ENCODE measurements at places on chromosomes 2 and 18.

DNA sequence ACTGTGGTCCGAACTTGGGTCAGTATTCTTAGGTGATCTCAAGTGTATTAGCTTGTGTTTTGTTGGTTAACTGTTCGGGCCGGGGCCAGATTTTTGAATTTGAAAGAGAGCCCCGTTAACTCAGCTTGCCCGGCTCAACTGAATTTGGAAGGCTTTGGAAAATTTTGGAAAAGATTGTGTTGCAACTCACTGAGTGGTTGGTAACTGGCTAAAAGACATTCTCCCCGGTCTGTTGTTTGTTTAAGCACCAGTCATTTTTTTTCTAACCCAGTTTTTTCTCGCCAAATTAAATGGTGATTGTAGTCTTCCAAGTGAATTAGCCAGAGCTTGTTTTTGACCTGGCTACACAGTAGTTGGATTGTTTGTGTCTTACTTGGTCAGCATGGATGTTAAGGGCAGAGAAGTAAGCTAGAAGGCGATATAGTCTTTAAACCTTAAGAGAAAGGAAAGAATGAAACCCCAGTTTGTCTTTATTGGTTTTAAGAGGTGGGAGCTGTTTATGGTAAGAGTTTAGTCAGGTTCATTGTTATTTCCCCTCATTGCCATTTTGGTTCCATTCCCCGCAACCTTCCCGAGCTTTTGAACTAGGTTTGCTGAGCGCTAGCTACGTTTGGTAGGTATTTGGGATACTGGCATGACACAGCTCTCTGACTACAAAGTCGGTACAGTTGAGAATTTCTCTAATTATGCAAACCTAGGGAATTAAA, 2.4 kb downstream of the MAP4K4 start:
- no peak for DNase-seq

GRCh38 chr2:9983401-9984216, 32.1 kb downstream of the GRHL1 start:
- no peak for DNase-seq

GRCh38 chr2:18426174-18426573, 134.3 kb downstream of the RDH14 start:
- DNase-seq: no peak

DNA sequence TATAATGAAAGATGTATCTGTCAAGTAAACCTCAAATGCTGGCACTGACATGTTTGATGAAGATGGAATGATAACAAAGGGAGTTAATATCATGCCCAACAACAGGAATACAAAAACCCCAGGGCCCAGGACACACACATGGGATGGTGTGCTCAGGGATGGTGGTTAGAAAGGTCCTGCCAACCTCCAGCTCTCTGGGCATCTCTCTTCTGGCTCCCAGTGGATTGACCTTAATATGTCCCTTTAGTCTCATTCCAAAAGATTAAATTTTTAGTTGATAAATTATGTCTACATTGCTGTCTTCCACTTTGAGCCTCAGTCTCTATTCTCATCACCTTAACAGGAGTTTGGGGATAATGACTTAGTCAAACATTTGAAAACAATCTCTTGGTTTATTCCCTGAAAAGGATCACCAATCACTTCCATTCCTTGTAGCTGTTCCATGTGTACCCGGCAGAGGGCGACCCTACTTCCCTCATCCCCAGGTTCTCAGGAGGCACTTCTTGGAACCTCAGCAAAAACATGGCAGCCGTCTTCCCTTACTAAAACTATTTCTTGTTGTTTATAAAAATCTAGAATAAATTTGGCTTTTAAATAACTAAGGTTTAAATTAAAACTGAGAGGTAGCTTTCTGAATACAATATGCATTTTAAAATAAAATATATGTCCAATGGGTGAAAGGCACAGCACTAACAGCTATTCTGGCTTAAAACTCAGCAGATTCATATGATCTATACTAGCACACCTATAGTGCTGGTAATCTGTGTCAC, 29.6 kb downstream of the MCEE start:
- peak; percentile 61 for DNase-seq

DNA sequence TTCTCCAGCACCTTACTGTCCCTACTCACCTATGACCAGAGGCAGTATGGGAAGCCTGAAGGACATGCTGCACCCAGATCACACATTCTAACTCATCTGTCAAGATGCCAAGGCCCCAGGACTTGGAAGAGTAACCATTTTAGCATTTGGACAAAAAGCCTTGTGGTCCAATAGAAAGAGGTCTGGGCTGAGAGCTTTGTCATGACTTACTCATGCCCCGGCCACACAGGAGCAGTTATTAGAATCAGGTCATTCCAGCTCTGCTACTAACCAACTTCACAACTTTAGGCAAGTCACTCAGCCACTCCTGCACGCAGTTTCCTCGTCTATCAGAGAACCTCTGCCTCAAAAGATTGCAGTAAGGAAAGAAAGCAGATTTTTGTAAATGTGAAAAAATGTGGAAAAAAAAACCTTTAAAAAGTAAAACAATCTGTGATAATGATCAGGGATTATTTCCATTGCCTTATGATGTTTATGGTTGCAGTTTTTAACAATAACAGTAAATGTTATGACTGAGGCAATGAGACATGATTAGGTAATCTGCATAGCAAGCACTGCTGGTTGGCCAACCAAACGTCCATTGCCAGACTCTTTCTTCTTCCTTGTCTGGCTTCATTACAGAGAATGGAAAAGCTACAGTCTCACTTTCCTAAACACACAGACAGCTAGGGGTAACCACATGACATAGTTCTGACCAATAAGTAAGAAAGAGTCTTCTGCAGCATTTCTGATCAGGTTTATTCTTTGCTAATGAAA, 255.4 kb upstream of the CHAC2 start:
- DNase-seq: no peak

DNA sequence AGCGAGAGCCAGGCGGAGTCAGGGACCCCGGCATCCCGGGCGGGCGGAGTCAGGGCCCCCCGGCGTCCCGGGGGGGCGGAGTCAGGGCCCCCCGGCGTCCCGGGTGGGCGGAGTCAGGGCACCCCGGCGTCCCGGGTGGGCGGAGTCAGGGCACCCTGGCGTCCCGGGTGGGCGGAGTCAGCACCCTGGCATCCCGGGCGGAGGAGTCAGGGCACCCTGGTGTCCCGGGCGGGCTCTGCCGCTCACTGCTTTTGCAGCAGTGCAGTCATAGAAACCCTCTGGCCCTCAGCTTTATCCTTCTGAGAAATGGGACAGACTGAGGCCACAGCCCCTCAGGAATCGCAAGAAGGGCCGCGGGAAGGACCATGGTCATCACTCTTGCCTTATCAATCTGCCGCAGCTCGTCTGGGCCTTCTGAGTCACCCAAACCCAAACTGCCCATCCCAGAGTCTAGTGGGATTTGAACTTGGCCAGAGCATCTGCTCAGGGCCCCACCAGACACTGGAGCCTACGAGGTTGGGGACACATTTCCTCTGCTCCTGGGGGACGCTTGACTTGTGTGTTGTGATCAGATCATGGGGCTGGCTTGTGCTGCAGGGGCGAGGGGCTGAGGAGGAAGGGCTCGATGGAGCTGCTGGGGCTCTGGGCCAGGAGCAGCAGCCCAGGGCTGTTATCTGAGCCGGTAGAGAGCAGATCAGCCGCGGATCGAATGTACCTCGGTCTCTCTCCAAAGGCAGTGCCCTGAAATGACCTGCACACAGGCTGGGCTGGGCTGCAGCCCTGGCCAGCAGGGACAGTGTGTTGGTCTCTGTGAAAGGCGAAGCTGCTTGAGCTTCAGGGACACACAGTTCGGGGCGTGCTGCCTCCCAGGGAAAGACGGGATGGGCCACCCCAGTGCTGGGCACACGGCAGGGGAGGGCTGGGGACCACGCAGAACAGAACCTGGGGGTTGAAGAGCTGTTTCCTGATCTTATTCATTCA, 290.1 kb upstream of the HDAC4 start:
- no peak for DNase-seq

- no peak for DNase-seq
Measured at GRCh38 chr2:126586317-126586716, 69.6 kb upstream of the GYPC start.

DNA sequence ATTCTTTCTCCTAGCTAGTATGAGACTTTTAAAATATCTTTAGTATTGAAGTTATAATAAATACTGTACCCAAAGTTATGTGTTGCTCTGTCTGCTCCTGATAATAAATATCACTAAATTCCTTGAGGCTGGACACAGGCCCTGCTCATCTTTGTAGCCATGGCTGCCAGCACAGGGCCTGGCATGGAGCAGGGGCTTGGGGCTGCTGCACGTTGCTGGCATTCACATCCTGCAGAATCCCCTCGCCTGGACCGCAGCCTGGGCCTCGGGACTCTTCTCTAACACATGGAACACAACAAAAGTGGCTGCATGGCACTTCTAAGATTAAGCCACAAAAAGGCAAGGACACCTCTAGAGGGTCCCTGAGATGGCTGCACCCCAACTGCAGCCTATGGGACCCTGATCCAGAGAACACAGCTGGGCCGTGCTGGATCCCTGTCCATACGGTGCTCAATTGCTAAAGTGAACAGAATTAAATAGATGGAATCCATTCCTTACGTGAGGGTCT, 477.5 kb upstream of the MYT1L start:
- no peak for DNase-seq

DNA sequence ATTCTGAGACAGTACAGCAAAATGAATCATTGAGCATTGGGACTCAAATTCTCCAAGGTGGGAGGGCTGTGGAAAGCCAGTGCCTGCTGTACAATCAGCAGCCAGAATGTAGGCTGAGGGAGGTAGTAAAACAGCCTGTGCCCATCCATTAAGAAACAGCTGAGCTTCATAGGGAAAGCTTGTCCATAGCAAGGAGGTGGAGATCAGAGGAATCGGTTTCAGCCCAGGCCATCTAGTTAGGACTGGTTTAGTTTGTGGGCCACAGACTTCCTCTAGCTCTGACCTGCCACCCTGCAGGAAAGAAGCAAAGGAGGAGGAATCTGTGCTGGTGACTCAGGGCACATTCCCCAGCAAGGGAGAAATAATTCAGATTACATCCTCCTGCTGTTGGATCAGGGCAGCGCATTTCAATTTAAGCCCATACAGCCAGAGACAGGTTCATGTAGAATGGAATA, 333.4 kb downstream of the SETBP1 start:
- no peak for DNase-seq
